ENCODE measurements at places on chromosomes 11 and 22.

GRCh38 chr22:49594078-49594477, 233.6 kb downstream of the BRD1 start:
- no peak for DNase-seq

- no peak for DNase-seq
These were observed 8.6 kb upstream of the GNAZ start for GRCh38 chr22:23061471-23062280.

GRCh38 chr11:62726156-62726914, 922 bp downstream of the HNRNPUL2 start:
- no peak for DNase-seq

GRCh38 chr11:107669893-107670601, 41.8 kb downstream of the SLN start:
- no peak for DNase-seq

DNA sequence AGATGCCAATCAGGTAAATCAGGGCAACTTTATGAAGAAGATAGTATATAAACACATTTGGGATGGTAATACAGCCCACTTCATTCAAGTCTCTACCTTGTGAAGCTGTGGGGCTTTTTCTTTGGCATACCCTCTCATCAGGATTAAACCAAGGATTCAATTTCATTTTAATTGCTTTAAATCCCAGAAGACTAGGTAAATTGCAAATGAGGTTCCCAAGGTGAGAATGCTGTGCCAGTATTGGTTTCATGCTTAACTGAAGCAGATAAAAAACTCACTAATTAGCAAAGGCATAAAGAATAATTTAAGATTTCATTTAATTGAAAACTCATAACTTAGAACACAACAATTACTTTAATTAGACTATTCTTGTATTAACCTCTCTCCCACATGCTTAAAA, 1218.1 kb downstream of the FAM181B start:
- no peak for DNase-seq

DNA sequence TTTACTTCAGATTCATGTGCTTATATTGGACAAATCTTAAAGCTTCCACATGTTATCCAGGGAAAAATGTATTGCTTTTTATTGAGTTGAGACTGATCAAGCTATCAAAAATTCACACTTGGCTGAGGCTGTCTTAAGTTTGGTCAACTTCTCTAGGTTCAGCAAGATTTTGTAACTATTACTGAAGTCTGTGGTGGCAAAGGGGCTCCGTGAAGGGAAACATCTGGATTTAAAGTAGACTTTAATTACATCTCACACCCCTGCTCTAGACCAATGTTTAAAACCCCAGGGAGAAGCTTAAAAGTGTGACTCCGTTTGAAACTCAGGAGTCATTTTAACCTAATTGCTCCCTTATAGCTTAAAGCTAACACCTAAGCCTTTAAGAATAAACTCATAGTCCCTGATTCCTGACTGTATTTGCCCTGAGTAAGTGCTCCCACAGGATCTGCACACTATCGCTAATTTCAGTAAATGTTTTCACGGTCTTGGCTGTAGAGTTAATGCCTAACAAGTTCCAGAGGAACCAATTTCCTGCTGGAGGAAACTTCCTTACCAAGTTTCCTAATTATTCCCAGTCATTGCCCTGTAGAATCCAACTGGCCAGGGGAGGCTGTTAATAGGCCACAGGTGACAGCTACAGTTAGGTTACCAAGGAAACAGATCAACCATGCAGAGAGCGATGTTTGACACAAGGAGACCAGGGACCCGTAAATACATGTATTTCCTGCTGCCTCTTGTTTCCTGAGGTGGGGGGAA, 40.5 kb downstream of the OR10A6 start:
- no peak for DNase-seq

- no peak for DNase-seq
These were observed 1.5 kb upstream of the NDUFS8 start for GRCh38 chr11:68028802-68029545.

GRCh38 chr22:27517361-27518155, 284.0 kb downstream of the MN1 start:
- no peak for DNase-seq

GRCh38 chr22:24217384-24217783, 27.5 kb downstream of the GGT5 start:
- DNase-seq = no peak
